KG1 (cell line): ENCODE measurements at places on chromosomes 11 and 22.

DNA sequence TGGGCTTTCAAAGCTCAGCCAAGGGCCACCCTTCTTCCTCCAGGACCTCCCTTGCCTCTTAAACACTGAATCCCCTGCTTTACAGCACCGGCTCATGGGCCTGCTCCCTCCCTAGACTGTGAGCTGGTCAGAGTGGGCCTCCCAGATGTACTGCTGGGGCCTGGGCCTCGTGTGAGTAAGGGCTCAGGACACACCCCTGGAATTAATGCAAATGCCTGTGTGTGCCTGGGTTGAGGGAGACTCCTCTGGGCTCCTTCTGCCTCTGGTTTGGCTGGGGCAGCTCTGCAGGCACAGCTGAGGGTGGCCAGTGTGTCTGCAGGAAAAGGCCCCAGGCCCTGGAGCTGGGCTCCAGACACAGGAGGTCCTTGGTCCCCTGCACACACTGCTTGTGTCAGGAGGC, 24.2 kb downstream of the ALX4 start:
- no peak for DNase-seq

DNA sequence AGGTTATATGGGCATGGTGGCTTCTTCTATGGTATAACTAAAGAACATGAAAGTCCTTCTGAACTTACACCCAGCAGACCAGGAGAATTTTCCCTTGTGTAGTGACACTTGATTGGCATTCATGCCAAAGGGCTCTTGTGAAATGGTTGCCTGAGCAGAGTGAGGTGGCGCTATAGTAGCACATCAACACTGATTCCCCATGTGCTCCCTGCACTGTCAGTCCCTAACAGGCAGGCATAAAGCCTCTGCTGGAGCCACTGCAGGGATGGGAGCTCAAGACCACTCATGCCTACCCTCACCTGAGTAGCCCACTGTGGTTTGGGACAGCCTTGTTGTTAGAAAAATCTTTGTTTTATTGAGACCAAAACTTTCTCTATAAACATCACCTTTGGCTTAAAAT, 92.6 kb upstream of the LIN7C start:
- no peak for DNase-seq

DNA sequence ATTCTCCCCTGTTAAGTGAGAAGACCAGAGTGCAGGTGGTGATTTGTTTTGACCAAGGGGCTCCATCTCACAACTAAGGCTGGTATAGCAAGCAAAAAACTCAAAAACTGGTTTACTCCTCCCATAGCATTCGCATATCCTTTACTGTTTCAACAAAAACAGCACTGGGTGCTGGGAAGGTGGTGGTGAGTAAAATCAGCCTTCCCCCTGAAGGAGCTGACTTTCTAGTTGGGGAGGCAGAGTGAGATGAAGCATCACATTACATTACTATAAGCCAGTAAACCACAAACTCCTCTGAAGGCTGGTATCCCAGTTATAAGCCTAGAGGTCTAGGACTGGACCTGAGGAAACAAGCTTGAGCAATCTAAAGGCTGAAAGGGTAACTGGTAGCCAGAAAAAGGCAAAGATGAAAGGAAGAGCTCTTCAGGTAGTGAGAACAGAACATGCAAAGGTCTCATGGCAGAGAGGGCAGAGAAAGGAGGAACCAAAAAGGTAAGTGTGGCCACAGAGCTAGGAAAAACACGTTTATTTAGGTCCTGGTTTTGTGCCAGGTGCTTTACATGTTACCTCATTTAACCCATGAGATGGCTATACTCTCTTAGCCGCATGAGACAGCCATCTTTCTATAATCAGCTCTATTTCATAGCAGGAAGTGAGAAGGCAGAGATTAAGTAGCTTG, 22.3 kb downstream of the TMEM123 start:
- DNase-seq = no peak

- no peak for DNase-seq
These were observed 38.5 kb upstream of the SPON1 start for GRCh38 chr11:13923716-13924650.

GRCh38 chr11:59875856-59876519, 2.6 kb upstream of the OOSP3 start:
- DNase-seq = no peak

DNA sequence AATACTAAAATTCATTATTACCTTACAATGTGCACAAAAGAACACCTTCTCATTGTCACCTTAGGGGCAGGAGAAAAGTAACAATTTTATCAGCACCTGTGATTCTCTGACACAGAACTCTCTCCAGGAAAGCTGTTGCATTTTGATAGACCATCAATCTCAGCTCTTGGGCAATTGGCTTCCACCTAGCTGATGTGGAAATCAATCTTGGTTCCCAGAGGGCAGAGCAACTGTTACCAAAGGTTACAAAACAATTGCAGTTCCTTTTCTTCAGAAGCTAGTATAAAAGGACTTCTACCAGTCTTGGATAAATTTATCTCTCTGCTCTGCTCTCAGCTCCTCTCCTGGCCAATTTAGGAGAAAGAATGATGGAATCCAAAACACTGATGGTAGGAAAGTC, 157.8 kb upstream of the DDI1 start:
- DNase-seq = no peak

DNA sequence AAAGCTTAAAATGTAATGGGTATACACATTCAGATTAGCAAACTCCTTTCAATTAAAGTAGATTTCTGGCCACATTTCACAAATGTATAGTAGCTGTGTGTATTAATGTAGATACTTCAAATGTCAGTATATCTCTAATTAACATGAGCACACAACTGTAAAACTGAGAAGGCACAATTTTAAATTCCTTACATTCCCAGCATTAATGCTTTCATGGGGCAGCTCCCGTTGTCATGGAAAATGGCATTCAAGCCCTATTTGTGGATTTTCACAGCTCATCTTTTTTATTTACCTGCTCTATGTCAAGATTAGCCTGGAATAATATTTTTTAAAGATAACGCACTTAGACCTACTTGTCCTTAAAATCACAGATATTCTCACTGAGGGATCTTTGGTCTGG, 113.6 kb upstream of the SOX6 start:
- DNase-seq = no peak

- DNase-seq = no peak
These were observed 1.8 kb downstream of the TBC1D22A start for GRCh38 chr22:46764140-46764680.

- DNase-seq = no peak
These were observed 251.8 kb downstream of the TENM4 start for GRCh38 chr11:79189055-79189454.

DNA sequence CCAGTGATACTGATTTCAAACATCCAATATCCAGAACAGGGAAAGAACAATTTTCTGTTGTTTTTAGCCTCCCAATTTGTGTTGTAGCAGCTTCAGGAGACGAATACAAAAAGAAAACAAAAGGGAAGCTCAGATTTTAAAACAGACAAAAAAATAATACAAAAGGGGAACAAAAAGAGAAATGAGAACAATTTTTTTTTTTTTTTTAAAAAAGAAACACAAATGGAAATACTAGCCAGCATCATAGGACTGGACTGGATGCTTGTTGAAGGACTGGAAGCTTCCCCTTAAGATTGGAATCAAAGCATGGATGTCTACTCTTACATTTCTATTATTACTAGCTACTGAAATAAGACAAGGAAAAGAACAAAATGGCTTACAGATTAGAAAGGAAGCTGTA, 46.5 kb upstream of the SORL1 start:
- no peak for DNase-seq

DNA sequence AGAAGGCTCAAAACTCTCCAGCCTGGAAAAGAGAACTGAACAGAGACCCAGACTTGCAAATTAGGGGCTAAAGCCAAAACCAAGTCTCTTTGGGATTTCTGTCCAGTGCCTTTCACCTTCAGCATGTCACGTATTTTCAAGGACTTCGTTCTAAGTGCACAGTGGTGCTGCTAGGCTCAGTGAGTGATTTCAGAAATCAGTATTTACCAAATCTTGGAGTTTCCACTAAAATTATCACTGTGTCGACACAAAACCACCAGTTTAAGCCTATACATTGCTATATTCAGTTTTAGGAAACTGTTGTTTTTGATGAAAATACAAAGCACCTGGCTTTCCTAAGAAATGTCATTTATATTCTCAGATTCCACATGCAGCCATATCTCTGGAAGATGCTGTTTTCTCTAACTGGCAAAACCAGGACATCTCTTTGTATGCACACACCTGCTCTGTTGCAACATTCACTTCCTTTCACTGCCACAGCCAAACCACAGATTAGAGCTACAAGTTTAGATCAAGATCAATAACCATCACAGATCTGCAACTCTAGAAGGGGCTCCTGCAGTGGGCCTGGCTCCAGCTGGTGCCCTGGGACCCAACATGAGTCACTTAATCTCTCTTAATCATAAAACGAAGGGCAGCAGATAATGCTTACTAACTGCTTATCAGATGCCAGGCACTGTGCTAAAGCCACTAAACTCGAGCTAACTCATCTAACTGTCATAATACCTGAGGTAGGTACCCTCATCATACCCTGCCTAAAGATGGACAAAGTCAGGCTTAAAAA, 22.3 kb downstream of the SMCO4 start:
- no peak for DNase-seq

DNA sequence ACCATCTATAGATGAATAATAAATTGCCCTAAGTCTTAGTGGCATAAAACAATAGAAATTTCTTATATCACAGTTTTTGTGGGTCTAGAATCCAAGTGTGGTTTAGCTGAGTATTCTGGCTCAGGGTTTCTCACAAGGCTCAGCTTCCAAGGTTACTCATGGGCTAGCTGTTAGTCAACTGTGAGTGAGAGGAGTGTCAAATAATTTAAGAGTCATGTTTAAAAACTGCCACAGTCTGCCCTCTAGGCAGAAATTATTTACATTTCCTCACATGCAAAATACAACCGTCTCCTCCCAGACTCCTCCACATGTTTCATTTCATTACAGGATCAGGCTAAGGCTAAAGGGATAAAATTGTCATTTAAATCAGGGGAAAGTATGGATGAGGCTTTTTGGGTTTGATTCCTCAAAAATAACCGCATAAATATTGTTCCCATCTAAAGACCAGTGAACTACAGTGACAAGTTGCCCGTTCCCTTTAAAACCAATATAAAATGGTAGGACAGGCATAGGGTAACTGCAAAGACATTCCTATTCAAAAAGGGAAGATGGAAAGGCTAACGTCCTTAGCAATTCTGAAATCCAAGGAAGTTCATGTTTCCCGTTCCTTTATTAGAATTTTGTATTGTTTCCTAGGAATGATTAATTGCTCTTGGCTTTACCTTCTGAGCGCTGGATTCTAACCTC, 324.3 kb downstream of the DYNC2H1 start:
- no peak for DNase-seq

- no peak for DNase-seq
These were observed 106.3 kb upstream of the PITPNB start for GRCh38 chr22:28025333-28025732.

DNA sequence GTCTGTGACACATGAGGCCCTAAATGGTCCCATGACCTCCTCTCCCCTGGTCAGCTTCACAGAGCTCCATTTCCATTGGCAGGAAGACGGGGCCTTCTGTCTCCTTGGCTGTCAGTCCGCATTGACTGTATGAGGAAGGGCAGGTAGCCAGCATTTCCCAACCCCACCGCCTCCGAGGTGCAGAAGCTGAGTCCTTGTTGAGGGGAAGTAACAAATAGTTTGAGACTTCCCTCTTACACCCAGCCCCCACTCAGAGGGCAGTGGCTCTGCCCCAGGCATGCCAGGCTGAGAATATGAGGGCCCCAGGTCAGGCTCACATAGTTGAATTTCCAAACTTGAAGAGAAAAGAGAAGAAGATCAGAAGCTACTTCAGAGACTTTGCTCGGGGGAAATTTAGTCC, 611.1 kb downstream of the BRD1 start:
- DNase-seq = no peak
